ENCODE measurements at places on chromosomes 1 and 21.

GRCh38 chr1:95396557-95396956 lies 162.5 kb downstream of the RWDD3 start:
- DNase-seq, result no peak

DNA sequence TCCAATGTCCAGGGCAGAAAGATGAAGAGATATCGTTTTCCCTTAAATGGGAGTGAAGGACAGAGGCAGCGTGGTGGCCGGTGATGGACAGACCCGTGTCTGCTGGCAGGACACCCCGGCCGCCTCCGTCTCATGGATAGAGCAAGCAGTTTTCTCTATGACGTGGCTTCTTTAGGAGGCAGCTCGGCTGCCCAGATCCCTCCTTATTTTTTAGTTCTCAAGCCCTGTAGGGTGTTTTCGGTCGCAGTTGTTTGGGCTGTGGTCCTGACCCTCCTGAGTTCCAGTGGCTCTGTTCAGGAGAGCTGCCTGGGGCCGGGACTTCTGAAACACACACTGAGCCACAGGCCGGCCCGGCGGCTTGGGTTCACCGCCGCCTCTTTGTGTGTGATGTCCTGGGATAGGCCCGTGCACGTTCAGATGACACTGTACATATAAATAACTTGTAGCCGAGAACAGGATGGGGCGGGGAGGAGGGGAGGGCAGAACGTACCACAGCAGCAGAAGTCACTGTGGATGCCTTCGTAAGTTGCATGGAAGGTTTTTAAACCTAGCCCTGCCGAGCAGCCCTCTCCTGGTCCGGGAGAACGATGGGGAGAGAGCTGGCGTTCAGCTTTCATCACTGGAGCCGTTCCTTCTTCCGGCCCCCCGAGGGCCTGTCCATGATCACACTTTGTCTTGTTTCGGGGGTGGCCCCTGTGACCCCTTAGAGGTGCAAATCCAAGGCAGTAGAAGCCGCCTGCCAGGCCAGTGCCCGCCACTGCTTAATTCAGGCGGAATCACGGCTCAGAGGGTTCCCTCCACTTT lies 65.2 kb downstream of the SIK1 start:
- no peak for DNase-seq

DNA sequence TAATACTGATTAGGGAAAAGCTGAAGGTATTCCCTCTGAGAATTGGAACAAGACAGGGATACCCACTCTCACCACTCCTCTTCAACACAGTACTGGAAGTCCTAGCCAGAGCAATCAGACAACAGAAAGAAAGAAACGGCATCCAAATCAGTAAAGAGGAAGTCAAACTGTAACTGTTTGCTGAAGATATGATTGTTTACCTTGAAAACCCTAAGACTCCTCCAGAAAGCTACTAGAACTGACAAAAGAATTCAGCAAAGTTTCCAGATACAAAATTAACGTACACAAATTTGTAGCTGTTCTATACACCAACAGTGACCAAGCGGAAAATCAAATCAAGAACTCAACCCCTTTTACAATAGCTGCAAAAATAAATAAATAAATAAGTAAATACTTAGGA lies 78.6 kb downstream of the EXTL2 start:
- no peak for DNase-seq

DNA sequence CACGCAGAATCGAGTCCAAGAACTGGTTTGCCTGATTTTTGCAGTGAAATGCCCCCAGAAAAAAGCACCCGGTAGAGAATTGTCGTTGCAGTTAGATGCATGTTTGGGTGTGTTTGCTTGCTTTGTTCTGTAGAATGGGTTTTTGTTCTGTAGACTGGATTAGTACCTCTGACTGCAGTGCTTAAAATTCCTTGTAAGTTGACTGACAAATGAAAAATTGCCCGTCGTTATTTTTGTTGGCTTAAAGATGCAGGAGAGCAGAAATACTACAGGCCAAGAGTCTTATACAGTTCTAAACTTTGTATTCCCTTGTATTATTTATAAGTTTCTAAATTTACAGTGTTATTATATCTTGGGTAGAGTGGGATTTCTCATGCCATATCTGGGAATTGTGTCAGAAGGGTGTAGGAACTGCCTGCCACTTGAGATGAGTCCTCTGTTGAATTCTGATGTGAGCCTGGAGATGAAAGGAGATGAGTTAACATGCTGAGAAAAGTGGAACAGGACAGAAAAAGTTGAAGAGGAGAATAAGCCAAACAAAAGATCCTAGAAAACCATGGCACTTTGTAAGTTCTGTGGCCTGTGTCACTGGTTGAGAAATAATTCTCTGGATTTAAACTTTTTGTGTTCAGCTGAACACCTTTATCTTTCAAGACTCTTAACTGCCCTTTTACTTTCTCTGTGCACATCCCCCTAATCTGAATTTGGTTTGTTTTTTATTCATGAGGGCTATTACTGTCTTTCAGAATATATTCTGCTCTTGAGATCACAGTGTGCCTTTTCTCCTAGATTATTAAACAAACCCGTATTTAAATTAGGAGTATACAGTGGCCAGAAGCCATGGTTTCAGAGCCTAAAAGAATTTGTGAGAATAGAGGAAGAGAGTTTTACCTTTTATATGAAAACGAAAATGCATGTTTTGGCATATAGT lies 1.4 kb downstream of the DESI2 start:
- DNase-seq, result no peak

GRCh38 chr1:236281654-236282424 lies at the start of gene ERO1B:
ERO1B (minus strand) TSS chr1:236281958; CDS start chr1:236281783, 175 bp downstream.
- DNase-seq, result peak; percentile 69

GRCh38 chr1:216014086-216014485 lies 409.2 kb downstream of the USH2A start:
- DNase-seq, result no peak

- no peak for DNase-seq
These were observed 40.5 kb downstream of the UBE2G2 start for GRCh38 chr21:44761011-44761729.

DNA sequence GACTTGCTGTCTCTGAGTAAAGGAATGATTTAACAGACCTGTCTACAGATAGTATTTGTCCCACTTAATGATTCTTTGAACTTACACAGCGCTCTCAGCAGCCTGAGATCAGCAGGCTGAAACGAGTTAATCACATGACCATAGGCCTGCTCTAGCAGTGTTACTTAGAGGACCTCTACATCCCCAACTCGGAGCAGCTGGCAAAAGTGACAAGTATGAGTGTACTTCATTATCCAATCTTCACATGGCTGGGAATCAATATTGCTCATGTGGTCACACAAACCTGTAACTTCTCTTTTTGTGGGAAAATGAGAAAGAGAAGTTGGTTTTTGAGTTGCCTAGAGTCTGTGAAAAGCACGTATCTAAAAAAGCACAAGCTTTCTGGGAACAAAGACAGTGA lies 11.4 kb upstream of the ATP13A2 start:
- no peak for DNase-seq
